Right hindlimb (tissue), 1 donor: ENCODE measurements at places on chromosomes 1 and 21.
A peak's percentile ranks its signal among the peaks of the same experiment; 100 is the strongest.

- DNase-seq, result no peak
These were observed 5.5 kb upstream of the DDR2 start for GRCh38 chr1:162626761-162627160.

GRCh38 chr21:16079830-16080229 is 350.0 kb downstream of the USP25 start:
- DNase-seq, result no peak

DNA sequence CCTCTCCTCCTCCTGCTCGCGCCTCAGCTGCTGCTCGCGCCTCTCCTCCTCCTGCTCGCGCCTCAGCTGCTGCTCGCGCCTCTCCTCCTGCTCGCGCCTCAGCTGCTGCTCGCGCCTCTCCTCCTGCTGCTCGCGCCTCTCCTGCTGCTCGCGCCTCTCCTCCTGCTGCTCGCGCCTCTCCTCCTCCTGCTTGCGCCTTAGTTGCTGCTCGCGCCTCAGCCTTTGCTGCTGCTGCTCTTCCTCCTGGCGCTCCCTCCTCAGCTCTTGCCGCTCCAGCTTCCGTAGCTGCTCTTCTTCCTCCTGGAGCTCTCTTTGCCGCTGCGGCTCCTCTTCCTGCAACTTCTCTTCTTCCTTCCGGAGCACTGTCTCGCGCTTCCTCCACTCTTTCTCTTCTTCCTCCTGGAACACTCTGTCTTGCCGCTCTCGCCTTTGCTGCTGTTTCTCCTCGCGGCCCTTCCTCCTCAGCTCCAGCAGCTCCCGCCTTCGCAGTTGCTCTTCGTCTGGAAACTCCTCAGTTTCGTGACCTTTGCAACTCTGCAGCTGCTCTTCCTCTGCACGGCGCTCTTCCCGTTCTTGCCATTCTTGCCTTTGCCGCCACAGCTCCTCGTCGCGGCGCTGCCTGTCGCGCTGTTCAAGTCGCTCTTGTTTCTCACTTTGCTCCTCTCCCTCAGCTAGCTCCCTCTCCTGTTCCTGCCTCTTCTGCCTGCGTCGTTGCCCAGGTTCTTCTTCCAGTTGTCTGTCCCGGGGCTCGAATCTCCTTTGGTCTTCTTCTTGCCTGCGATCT is 3.0 kb downstream of the TCHH start:
- DNase-seq, result no peak

DNA sequence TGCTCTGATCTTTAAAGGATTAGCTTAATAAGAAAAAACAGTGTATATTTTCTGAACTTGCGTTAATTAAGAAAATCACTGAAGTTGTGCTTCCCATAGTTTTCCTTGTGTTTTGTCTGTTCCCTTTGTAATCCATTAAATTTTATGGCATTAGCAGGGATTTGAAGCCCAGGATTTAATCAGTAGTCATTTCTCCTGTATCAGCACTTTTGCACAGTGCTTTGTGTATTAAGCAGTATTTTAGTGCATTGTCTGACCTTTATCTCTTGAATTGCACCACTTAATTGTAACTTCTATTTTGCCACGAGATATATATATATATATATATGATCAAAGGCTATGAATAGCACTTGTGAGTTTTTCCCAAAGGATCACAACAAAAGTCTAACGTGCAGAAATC is 133.7 kb downstream of the S1PR1 start:
- no peak for DNase-seq

DNA sequence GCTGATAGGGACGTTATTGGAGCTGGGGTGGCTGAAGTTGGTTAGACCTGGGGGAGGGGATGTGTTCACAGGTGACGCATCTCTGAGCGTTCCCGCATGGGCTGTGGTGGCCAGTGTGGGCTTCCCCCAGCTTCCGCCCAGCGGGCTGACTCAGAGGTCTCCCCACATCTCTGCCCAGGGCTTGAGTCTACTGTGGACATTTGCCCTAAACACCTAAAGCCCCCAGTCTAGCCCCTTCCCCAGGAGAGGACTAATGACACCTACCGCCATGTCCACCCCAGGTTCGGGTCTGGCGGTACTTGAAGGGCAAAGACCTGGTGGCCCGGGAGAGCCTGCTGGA is 2.0 kb downstream of the AGRN start:
- no peak for DNase-seq

- DNase-seq, result peak; percentile 16
These were observed 120.2 kb downstream of the DMRTB1 start for GRCh38 chr1:53579221-53580008.

DNA sequence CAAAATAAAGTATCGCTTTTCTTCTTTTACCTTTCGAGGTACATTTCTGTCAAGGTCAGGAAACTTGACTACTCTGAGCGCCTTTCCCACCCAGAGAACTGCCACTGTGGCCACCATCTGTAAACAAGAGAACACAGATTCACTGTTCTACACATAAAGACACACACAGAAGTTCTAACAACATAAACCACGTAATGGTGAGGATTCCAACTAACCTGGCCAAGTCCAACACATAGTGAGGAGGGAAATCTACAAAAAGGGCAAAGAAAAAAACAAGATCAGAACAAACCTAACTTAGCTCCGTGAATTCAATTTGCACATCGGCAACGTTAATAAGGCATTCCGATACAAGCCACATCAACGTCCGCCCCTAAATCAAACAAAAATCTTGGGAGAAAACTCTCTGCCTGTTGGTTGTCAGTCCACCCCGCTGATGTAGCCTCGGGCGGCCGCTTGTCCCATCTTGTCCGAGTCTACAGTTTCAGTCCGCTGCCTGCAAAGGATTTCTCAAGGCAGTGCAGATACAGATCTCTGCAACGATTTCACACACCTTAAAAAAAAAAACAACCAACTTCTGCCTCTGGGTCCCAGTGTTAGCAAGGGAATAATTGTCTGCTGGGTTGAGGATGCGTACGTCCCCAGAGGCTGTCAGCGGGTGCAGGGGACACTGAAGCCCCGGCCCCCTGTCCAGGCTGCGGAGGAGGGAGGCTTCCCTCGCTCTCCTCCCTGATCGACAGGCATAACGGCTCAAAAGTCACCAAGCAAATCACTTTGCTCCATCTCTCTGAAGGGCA is 1.0 kb downstream of the SLC35D1 start:
- peak; percentile 54 for DNase-seq

DNA sequence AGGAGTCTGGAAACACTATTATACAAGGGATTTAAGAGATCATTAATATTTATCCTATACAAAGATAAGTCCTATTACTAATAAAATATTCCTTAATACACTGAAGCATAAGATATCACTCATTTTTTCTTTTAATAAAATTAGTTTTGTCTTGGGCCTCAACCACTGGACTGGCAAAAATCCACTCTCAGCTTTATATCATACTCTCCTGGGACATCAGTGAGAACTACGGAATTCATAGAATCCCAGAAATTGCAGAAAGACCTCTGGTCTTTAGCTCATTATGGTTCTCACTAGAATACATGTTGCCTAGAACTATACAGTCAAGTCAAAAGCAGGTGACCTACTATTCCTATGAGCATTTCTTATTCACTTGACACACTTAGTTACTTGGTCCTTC is 285.0 kb downstream of the LRRC40 start:
- no peak for DNase-seq

DNA sequence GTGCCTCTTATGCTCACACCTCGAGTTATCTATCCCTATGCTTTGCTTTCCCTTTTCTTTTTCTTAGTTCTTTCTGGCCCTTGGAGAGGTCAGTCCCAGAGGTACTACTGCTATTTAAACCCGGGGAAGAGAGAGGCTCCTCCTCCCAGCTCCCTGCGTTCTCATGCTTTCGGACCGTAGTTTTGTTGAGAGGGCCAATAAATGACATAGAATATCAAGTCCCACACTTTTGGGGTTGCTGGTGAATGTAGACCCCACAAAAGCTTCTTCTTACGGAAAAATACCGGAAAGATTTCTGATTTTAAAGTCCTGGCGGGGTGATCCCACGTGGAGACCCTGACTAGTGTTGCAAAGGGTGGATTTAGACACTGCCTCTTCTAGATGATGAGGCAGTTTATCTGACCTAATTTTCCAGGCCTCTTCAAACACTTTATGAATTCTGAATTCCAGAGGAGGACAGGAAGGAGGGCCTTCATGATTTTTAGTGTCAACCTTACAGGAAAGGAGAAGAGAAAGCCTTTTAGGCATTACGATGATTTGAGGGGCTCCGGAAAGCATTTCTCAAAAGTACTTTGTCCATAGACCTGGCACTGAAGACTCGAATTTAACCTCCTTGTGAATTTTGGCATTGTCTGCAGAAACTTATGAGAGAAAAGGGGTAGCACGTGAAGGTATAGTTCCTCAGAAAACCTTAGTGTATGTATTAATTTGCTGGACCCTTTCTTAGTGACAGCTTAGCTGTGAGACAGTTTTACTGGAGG is 694 bp downstream of the TMEM167B start:
- no peak for DNase-seq
